Osteocyte (in vitro differentiated cells): ENCODE measurements at places on chromosomes 6 and 20.

GRCh38 chr20:25237610-25238318 lies 10.1 kb upstream of the PYGB start:
- DNase-seq, result peak; percentile 93

- no peak for DNase-seq
Measured at GRCh38 chr20:34040300-34040995, 46.7 kb downstream of the RALY start.

DNA sequence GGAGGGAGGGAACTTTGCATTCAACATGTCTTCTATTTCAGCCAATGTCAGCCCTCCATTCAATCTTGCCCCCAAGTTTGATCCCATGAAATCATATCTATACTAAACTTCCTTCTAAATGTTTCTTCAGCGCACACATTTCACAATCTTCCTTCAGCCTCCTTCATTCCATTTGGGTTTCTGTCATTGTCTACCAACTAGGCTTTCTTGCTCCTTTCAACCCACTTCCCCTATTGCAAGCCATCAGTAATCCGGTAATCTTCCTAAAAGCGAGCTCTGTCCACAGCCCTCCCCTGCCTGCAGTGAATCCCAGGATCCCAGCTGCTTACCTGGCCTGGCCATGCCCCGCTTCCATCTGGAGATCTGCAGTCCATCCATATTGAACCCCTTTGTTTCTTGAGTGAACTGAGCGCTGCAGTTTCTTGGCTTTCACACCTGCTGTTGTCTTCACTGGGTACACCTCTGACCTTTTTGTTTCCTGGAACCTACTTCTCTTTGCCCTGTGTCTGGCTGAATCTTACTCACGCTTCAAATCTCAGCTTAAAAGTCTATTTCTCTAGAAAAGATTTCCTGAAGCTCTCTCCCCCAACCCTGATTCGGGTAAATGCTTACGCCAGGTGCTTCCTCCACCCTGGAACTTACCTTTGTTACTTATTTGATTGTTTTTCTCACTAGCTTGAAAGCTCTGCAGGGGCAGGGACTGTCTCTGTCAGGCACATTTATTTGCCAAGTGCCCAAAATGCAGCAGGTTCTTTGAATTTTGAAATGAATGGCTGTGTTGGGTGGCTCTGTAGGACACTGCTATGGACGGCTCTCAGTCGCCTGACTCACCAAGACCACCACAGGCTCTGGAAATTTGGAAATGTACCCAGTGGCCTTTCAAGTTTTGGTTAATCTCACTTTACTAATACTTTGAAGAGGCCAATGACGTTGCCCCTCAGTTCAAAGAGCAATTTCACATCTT lies 50.3 kb downstream of the ADTRP start:
- DNase-seq, result peak; percentile 25

DNA sequence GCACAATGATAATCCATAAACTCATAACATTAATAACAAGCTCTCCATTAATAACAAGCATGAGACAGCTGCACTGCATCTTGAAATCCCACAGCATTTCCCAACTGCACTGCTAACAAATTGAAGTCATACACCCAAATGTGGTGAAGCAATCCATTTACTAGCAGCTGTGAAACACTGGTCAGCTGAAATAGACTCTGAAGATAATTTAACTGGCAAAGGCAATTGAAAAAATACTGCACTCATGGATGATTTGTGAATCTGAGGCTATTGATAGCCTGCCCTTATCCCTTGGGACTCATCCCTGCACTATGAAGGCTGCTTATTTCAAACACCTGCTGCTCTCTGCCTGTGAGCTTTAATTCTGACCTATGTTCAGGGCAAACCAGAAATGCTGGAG lies 49.1 kb upstream of the PLCB1 start:
- DNase-seq, result no peak

DNA sequence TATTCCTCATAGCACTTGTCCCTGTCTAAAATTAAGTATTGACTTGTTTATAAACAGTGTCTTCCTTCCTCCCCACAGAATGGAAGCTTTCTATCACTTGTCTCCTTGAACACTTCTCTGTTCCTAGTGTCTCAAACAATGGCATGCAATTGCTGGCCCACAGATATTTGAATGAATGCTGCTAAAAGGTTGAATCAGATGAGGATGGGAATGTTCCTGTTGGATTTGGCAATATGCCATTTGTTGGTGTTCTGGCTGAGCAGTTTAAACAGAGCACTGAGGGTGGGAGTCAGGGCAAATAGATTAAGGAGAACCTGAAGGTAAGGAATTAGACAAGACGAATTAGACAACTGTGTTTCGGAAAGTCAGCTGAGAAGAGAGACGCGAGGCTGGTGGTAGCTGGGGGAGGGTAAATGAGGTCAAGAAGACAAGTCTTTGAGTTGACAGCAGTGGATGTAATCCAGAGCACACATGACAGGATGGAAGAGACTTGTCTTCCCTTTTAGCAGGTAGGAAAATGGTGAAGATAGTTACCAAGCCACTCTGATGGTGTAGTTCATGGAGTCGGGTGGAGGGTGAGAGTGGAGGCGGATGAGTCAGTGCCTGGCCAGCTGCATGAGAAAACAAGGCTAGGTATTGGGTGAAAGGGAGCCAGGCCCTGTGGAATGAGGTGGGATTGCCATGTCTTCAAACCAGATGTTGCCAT lies 58.3 kb upstream of the GNRH2 start:
- no peak for DNase-seq

DNA sequence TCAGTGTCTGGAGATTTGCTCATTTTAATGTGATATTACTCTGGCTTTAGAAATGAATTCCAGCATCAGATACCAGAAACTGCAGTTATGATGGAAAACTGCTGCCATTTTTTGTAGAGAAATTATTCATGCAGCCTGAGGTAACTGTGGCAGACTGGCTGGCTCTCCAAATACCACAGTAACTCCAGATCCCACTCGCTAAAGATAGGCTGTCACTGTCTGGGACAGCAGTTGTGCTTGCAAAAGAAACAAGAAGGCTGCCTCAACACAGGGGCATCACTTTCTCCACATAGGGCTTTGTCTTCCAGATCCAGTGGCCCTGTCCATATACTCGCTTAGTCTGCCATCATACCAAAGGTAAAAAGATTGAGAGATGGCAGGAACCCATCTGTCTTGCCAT lies 52.7 kb downstream of the FAM184A start:
- DNase-seq, result no peak

DNA sequence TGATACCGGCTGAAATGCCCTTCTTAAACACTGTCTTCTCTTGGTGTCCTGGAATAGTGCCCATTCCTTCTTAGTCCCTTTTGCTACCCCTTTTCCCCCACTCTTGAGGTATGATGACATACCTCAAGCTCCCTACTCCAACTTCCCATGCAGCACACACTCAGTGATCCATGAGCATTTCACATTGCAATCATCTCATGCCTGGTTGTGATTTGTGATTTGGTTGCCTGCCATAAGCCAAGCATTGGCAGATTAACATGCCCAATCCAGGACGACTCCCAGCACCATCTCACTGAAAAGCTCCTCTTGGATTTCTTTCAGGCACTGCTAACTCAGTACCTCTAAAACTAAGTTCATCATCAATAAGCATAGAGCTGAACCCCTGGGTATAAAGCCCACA lies 14.7 kb upstream of the PTPRA start:
- DNase-seq, result no peak

GRCh38 chr20:38680500-38681306 lies 43.6 kb upstream of the SLC32A1 start:
- no peak for DNase-seq

GRCh38 chr6:167491438-167492099 lies 166.7 kb downstream of the TTLL2 start:
- no peak for DNase-seq

GRCh38 chr6:139296927-139297326 lies 5.1 kb upstream of the TXLNB start:
- no peak for DNase-seq

GRCh38 chr6:56741472-56741871 lies 98.8 kb upstream of the DST start:
- DNase-seq, result no peak

DNA sequence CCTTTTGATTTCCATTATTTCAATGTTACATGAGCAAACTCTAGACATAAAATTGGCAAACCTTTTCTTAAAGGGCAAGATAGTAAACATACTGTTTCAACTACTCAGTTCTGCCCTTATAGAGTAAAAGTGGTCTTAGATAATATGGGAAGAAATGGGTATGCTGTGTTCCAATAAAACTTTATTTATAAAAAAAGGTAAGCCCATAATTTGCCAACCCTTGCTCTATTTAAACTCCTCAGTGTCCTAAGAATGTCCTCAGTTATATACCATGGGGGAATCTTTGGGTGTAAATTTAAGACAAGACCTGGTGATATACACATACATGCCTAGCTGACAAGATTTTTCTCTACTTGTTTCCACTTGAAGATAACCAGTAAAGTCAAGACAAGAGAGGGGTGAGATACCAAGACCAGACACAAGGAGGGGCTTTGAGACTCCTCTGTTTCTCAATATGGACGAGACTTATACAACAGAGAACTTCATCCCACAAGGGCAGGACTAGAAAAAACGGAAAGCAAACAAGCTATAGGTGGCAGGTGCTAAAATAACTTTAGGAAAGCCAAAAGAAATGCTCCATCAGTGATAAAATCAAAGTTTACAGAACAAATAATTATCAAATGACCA lies 10.5 kb downstream of the SNX3 start:
- no peak for DNase-seq

- DNase-seq, result no peak
Measured at GRCh38 chr20:50488236-50488806, 21.9 kb upstream of the PTPN1 start.

DNA sequence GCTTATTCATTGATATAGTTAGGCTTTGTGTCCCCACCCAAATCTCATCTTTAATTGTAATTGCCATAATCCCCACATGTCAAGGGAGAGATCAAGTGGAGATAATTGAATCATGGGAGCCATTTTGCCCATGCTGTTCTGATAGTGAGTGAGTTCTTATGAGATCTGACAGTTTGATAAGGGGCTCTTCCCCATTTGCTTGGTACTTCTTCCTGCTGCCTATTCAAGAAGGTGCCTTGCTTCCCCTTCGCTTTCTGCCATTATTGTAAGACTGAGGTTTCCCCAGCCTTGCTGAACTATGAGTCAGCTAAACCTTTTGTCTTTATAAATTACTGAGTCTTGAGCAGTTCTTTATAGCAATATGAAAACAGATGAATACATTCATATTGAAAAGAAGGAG lies 45.6 kb downstream of the CENPW start:
- DNase-seq, result no peak

- DNase-seq, result no peak
Measured at GRCh38 chr6:107618672-107619071, 128.8 kb downstream of the SOBP start.

GRCh38 chr6:150813319-150813992 lies 52.0 kb upstream of the MTHFD1L start:
- DNase-seq, result no peak

GRCh38 chr6:157443066-157443800 lies 62.2 kb downstream of the ZDHHC14 start:
- no peak for DNase-seq
